Naive thymus-derived CD4-positive, alpha-beta T cell (primary cell): ENCODE measurements at places on chromosomes 3 and 15. TPM values are rescaled to one million over a fixed set of nuclear protein-coding genes. Genes with fewer than 3 reads are reported as not detected.

DNA sequence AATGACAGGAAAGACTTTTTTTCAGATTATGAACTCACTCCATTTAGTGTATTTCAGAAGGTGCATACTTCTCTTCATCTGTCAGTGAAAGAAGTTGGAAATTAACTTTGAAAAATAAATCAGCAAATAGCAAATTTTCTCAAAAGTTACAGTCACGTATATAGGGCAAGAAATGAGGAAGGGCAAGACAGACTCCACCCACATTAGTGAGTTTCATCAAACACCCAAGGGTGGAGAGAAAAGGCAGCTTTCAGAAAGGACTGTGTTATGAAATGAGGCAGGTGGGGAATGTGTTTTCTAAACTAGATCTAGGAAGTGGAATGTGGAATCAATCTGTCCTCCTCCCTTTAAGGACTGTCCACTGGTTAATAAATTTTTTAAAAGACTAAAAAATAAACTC, 2.9 kb downstream of the SLC22A13 start:
- DNase-seq, result no peak

DNA sequence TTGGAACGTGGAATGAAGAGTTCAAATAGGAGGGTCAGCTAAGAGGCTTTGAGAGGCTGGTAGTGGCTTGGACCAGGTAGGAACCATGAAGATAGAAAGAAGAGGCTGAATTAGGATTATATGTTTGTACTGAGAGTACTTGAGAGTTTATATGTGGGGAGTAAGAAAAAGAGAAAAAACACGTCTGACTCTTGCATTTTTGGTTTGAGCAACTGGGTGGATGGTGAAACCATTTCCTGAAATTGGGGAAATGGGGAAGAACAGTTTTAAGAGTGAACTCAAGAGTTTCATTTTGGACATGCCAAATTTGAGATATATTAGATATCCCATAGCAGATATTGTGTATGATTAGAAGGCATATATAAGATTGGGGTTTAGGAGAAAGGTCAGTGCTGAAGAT, 92.9 kb upstream of the TNIK start:
- DNase-seq, result no peak

DNA sequence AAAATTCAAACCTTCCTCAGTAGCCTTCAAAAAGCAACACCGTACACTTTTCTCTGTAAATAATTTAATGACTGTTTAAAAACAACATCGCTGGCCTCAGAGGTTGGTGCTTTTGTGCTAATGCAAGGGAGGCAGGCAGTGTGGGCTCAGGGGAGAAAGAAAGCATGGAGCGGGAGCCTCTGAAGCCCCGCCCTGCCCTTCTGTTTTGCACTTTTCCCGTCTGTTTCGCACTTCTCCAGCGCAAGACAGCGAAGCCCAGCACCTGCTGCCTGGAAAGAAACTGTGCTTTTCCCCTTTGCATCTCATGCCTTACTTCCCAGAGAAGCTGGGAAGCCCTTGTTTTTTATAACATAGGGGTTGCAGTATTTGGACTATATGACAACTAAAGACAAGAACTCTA, 23.1 kb downstream of the TRPM1 start:
- no peak for DNase-seq

- no peak for DNase-seq
Observed at GRCh38 chr3:187804120-187804744, 59.0 kb upstream of the BCL6 start.

GRCh38 chr3:58062472-58062871, 54.2 kb downstream of the FLNB start:
- DNase-seq, result no peak

DNA sequence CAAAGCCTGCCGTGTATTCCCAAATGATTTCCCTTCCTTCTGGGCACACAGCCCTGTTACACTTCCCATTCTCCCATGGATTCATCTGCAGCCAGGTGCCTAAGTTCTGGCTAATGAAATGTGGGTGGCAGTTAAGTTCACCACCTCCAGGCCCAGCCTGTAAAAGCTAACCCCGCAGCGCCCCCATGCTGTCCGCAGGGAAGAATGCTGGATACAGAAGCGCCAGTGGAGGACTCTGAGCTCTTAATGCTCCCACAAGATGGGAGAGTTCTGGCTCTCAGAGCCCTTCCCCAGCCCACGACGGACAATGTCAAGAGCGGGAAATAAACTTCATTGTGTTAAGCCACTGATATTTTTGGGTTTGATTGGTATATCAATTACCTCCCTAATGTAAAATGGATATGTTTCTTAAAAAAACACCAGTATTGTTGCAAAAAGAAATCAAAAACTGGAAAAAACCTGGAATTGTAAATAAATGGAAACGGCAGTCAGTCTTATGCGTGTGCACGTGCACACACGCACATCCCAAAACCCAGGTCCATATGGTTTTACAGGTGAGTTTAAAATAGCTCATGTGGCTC, 37.7 kb upstream of the FGD5 start:
- DNase-seq, result no peak

Gene STARD5
- 5.2 TPM for polyA plus RNA-seq

DNA sequence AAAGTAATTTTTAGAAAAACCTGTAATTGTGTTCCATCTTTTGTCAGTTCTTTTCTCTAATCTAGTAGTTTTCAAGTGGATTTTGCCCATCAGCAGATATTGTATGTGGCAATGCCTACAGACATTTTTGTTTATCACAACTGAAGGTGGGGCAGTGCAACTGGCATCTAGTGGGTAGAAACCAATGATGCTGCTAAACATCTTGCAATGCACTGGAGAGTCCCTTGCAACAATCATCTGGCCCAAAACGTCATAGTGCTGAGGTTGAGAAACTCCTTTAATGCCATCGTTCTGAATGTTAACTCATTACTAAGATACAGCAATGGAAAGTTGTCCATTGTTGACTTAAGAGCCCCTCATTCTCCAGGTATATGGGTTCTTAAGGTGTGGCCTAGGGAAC, 80.1 kb downstream of the BTD start:
- no peak for DNase-seq

- DNase-seq, result no peak
Observed at GRCh38 chr15:49901996-49902684, 216.9 kb downstream of the ATP8B4 start.

Gene DNAJA4
- polyA plus RNA-seq, result 9.9 TPM

- DNase-seq, result no peak
Observed at GRCh38 chr15:99098426-99098825, 6.5 kb upstream of the SYNM start.

GRCh38 chr3:149152420-149152819, 23.0 kb downstream of the HPS3 start:
- DNase-seq, result no peak

DNA sequence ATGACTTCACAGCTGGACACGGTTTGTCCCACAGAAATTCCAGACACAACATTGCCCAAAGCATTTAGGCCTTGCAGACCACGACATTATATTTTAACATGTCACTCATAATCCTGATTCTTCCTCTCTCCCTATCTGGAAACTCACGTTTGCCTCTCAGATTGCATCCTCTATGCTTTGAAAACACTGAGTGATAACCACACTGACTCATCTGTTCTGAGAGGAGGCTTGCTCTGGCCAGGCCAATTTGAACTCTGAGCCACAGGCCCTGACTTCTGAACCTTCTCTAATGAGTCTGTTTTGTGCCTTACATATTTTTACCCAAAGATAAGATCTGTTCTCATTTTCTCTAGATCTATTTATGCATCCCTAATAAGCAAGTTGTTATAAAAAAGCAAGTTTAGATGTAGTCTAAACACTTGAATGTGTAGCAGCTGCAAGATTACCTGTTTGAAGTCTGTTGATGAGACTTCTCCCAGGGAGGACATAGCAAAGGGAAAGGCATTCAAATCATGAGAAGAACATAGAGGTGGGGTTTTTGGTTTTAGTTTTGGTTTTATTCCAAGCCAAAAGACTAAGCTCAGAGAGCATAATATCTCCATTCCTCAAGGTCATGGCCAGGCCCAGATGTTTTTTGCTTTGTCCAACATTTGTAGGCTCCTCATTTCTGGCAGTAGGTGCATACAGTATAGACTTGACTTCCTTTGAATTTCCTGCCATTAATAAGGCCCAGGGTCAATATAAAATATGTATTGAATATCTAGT, 234.4 kb upstream of the LRTM1 start:
- no peak for DNase-seq

DNA sequence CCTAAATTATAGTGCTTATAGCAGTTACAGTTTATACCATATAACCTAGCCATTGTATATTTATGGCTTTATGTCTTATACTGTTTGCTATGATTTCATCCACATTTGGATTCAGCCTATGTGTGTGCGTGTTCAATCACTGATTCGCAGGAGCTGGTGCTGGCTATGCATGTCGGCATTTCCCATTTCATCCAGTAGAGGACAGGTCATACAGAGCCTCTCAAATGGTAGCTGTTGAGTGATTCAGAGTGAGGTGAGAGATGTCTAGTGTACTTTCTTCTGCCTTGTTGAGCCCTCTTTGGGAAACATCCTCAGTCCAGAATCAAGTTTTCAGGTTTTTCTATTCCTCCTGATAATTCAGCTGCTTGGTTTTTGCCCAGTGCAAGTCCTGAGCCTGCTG, 76.1 kb downstream of the FRMD4B start:
- DNase-seq, result no peak

GRCh38 chr3:106294121-106294520, 425.3 kb upstream of the CBLB start:
- no peak for DNase-seq

Gene MEIS2
- polyA plus RNA-seq, result not detected

- no peak for DNase-seq
Observed at GRCh38 chr15:70024521-70024920, 73.2 kb downstream of the TLE3 start.

DNA sequence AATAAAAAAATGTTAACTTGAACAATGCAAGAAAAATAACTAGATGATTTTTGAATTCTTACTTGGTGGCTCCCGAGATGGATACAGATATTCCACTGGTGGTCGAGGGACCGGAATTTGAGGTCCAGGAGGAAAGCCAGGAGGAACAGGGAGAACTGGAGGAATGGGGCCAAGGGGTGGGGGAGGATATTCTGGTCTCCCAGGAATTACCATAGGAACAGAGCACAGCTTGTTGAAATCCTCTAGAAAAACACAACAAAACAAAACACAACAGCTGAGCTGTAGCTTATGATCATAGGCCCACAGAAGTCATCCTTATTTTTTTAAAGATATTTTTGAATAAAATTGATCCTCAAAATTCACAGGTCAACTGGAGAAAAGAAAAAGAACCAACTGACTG, 129.4 kb downstream of the FBN1 start:
- DNase-seq, result no peak

DNA sequence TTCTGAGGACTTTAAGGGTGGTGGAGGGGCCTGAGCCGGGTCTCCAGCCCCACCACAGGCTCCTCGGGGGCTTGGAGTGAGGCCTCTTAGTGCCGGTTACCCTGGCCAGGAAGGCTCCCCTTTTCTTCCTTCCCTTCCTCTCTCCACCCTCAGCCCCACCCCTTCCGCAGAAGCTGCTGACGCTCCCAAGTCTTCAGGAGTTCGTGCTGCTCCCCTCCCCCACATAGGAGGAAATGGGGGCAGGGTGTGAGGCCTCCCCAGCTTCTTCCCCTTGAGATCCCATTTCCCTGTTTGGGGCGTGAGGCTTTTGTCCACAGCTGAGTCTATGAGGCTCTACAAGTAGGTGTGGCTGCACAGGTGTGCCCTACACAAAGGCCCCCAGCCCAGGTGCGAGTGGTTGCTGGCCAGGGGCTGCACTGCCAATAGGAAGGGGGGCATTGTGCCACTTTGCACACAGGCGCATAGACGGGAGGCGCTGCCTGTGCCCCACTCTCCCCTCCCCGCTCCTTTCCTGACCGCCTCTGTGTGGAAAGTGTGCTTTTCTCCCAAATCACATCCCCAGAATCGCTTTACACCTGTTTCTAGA, 915 bp upstream of the CALML4 start:
- no peak for DNase-seq

Gene CTDSPL
- 0.58 TPM for polyA plus RNA-seq

Gene LTK
- polyA plus RNA-seq, result not detected

DNA sequence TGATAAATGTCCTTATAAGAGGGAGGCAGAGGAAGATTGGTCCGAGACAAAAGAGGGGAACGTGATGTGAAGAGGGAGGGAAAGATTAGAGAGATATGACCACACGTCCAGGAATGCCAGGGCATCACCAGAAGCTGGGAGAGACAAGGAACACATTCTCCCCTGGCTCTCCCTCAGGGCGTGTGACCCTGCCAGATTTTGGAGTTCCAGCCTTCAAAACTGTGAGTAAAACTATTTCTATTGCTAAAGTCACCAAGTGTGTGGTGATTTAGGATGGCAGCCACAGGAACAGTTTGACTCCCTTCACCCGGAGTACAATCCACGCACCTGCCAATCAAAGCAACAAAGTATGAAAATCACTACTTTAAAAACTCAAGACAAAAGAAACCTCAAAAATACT, 32.1 kb upstream of the TJP1 start:
- DNase-seq, result no peak

- DNase-seq, result no peak
Observed at GRCh38 chr3:29310865-29311264, 30.0 kb downstream of the RBMS3 start.

Gene PBRM1
- polyA plus RNA-seq, result 94.0 TPM

- DNase-seq, result no peak
Observed at GRCh38 chr3:47056705-47057104, 77.2 kb downstream of the NBEAL2 start.

DNA sequence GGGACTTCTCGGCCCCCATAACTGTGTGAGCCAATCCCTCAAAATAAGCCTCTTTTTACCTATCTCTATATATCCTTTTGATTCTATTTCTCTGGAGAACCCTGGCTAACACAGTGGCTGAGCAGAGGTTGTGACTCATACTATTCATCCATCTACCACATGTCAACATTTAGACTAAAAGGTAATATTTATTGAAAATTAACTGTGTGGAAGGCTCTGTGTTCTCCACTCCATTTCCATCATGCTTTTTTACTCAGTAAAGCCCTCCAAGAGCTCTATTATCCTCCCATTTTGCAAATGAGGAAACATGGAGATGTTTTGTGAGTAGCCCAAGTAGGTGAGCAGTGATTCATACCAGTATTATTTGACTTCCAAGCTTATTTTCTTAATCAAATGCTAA, 217.9 kb upstream of the DCBLD2 start:
- no peak for DNase-seq
